ENCODE measurements at places on chromosomes 2 and 18. TPM values are rescaled to one million over a fixed set of nuclear protein-coding genes. Genes with fewer than 3 reads are reported as not detected.

The SPRED2 gene
- total RNA-seq, result 8.6 TPM

The REG3G gene
- not detected for total RNA-seq

GRCh38 chr2:199704358-199705238 is 146.4 kb downstream of the FTCDNL1 start:
- no peak overlapping the region for H3K4me3 ChIP-seq
- peak; percentile 48 for DNase-seq
- H3K36me3 ChIP-seq, result no peaks in the 10 kb centered on the region
- H3K27me3 ChIP-seq, result no peaks in the 10 kb centered on the region
- no peaks in the 10 kb centered on the region for H3K4me1 ChIP-seq
- H3K27ac ChIP-seq, result no peak overlapping the region

DNA sequence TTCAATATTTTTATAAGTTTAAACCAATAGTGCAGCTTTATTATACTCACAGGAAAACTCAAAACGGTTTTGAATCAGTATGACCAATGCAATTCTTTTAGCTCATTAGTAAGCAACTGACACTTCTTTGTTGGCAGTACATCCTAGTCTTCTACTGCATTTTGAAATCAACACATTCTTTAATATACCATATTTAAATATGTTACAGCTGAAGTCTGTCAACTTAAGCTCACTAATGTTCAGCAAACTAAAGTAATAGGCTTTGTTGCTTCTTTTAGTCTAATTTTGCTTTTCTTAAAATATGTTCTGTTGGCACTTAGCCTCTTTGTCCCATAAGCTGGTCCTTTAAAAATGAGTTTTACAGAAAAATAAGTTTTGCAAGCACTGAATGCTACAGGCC is 55.4 kb upstream of the CCBE1 start:
- H3K27ac ChIP-seq, result no peak overlapping the region
- H3K27me3 ChIP-seq, result no peaks in the 10 kb centered on the region
- no peaks in the 10 kb centered on the region for H3K4me1 ChIP-seq
- H3K36me3 ChIP-seq, result no peaks in the 10 kb centered on the region

The ASXL3 gene
- not detected for total RNA-seq

DNA sequence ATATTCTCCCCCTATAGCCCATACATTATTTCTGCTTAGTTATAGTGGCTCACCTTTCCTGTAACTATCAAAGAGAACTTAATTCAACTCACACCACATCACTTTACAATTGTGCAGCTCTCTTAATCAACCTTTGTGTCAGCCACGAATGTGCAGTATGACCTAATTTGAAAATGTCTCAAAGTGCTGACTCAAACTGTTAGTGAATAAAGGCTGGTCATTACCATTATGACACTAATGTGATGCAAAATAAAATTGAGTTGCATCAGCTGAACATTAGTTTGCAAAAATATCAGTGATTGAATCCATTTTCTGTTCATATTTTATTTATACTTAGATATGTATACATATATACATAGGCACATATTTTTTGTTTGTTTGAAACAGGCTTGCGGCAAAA is 251.8 kb downstream of the MEIS1 start:
- H3K36me3 ChIP-seq, result no peaks in the 10 kb centered on the region
- no peak for DNase-seq
- no peaks in the 10 kb centered on the region for H3K4me1 ChIP-seq
- no peak overlapping the region for H3K4me3 ChIP-seq

The SULT1C2 gene
- not detected for total RNA-seq

The LHCGR gene
- total RNA-seq, result not detected

The HOXD12 gene
- not detected for total RNA-seq

The TCF23 gene
- total RNA-seq, result not detected

- H3K36me3 ChIP-seq, result no peaks in the 10 kb centered on the region
- H3K4me1 ChIP-seq, result peaks cover 6% of the 10 kb centered on the region
- H3K27me3 ChIP-seq, result no peaks in the 10 kb centered on the region
- H3K27ac ChIP-seq, result no peak overlapping the region
- DNase-seq, result no peak
- no peak overlapping the region for H3K4me3 ChIP-seq
Observed at GRCh38 chr2:127193164-127193966, 26.7 kb downstream of the CYP27C1 start.

The LRRTM1 gene
- total RNA-seq, result not detected

GRCh38 chr2:109285244-109285651 is 156.2 kb downstream of the SH3RF3 start:
- H3K4me3 ChIP-seq, result no peak overlapping the region
- no peaks in the 10 kb centered on the region for H3K27me3 ChIP-seq
- no peaks in the 10 kb centered on the region for H3K36me3 ChIP-seq
- no peak for DNase-seq

The TFPI gene
- 0.10 TPM for total RNA-seq

The RNF103 gene
- total RNA-seq, result 70.9 TPM
